ENCODE measurements at places on chromosomes 4 and X.

DNA sequence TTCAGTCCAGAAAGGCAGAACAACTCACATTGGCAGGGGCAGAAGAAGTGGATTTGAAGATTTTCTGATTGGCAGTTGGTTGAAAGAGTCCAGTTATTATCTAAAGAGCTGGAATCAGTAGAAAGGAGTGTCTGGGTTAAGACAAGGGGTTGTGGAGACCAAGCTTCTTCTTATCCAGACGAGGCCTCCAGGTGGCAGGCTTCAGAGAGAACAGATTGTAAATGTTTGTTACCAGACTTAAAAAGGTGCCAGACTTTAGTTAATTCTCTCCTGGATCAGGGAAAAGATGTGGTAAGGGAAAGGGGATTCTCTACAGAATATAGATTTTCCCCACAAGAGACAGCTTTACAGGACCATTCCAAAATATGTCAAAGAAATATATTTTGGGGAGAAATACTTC, 36.7 kb upstream of the TLR3 start:
- DNase-seq = no peak

DNA sequence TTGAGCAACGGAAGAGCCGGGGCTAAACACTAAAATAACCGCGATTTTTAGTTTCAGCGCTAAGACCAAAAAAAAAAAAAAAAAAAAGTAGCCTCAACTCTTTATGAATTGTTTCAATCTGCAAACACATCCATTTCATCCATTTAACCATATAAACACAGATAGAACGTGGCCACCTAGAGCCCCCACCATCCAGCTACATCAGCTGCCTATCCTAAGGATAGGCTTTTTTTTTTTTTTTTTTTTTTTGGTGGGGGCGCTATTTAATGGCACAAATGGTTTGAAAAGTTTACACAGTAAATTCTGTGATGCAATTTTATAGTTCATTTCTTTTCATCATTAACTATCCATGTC, 492 bp upstream of the HDAC8 start:
- DNase-seq = no peak

DNA sequence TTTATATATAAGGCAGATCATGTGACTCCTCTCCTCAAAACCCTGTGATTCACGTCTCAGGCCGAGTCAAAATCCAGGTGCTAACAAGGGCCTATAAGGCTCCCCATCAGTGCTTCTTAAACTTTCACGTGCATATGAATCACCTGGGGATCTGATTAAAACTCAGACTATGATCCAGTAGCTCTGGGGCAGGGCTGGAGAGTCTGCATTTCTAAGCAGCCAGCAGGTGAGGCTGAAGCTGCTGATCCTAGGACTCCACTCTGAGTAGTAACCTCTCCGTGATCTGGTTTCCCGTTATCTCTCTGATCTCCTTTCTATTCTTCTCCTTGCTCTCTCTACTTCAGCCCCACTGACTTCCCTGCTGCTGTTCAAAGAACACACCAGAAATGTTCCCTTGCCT, 252.4 kb upstream of the RPS6KA3 start:
- DNase-seq = no peak

DNA sequence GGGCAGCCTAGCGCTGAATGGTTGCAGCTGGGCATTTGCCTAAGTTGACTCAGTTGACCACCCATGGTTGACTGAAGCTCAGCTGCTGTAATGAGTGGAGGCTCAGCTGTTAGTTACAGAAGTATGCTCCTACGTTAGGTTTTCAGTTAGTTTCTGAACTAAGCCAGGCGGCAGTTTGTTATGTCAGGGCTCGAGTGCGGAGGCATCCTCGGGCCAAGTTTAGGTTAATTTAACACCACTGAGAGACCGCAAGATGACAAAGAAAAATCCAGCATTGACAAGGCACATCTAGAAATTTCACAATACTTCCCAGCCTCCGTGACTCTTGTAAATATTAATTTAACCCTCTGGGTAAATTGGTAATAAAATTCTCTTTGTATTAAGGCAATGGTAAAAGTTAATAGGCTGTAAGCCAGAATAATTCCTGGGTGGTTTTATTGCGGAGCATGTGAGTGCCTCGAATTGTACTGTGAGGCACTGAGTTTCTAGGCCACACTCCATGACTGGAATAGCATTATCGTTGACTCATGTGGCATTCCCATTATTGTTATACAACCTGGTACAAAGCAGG, 33.1 kb upstream of the CDKN2AIP start:
- no peak for DNase-seq

DNA sequence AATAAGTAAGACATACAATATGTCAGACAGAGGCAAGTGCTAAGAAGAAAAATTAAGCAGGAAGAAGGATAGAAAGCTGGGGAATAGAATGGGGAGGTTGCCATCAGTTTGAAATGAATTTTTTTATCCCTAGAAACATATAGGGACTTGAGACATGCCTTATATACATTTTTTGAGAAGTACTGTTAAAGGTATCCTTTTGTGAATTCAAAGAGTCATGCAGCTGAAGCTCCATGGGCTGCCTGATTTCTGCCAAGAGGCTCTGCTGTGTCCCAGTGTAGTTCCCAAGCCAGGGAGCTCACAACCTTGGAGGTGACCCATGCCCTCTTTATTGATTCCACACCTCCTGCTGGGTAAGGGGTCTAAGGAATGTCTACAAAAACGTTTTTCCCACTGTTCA, 564.6 kb upstream of the DIPK2B start:
- no peak for DNase-seq

DNA sequence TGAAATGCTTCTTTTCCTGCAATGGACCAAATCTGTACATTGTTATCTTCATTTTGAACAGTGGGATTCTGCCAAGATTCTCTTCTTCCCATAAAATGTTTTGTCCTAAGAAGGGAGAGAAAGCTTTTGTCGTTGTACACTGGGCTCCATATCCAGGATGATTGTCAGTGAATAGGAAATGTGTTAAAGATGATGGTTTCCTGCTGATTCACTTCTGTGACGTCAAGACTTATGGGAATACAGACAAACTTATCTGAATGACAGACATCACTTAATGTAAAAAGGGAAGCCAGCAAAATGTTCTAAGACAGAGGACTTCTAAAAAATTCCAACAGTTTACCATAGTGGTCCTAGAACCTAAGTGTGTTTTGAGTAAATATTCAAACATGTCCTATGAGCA, 53.7 kb upstream of the HPF1 start:
- no peak for DNase-seq

- no peak for DNase-seq
Observed at GRCh38 chrX:147914591-147914990, 2.9 kb downstream of the FMR1 start.

DNA sequence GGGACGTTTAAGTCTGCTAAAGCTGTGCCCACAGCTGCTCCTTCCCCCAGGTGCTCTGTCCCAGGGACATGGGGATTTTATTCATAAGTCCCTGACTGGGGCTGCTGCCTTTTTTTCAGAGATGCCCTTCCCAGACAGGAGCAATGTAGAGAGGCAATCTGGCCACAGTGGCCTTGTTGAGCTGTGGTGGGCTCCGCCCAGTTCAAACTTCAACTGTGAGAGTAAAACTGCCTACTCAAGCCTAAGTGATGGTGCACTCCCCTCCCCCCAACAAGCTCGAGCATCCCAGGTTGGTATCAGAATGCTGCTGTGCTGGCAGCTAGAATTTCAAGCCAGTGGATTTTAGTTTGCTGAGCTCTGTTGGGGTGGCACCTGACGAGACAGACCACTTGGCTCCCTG, 1371.4 kb downstream of the ADGRL3 start:
- DNase-seq = no peak

GRCh38 chrX:151536571-151536970, 26.9 kb upstream of the PASD1 start:
- no peak for DNase-seq

DNA sequence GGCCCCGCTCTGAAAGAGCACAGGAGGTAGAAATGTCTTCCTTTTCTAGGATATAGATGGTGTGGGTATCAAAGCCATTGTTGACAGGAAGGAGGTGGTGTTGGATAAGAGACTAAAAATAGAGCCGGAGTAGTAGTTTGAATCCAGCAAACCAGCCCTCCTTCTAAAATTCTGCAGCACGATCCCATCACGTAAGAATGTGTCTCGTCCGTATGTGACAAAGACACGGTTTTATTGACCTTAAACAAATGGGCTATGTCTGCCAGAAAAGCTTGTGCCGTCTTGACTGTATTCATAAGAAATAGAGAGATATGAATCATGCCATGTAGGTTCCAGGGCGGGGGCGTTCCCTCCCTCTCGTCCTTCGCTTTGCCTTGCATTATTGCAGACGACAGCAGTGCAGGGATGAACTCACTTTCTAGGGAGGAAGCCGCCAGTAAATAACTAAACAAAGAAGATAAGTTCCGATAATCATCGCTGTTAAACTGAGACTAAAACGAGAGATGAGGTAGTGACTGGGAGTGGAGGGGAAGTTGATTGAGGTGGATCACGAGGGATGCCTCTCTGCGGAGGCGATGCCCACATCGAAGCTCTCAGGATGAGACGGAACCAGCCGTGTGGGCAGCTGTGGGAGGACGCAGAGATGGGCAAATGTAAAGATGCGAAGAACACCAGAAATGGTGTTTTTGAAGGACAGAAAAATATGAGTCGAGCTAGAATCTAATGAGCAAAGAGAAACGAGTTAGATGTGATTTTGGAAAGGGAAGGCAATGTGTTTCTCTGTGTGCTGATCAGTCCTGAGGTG, 3.4 kb downstream of the TENM3 start:
- DNase-seq = no peak

- no peak for DNase-seq
Observed at GRCh38 chrX:96435378-96436035, 249.1 kb upstream of the DIAPH2 start.

- DNase-seq = peak; percentile 75
Observed at GRCh38 chrX:71128915-71129765, 10.7 kb downstream of the MED12 start.

DNA sequence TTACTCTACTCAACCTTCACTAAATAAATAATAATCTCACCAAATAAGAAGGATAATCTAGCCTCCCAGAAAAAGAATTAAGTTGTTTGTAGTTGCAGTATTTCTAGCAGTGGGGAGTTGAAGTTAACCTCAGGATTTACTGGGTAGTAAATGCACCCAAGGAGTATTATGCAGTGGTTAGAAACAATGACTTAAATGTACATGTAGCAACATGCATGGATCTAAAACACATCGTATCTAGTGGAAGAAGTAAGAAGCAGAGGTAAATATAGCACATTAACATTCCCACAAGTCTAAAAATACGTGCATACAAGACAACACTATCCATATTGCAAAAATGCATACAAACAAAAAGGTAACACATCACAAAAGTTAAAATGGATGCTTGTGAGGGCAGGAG, 44.2 kb upstream of the SMAD1 start:
- DNase-seq = no peak

GRCh38 chr4:71290476-71290875, 48.3 kb upstream of the SLC4A4 start:
- DNase-seq = no peak

- no peak for DNase-seq
Observed at GRCh38 chr4:70508801-70509200, 9.6 kb upstream of the AMTN start.

DNA sequence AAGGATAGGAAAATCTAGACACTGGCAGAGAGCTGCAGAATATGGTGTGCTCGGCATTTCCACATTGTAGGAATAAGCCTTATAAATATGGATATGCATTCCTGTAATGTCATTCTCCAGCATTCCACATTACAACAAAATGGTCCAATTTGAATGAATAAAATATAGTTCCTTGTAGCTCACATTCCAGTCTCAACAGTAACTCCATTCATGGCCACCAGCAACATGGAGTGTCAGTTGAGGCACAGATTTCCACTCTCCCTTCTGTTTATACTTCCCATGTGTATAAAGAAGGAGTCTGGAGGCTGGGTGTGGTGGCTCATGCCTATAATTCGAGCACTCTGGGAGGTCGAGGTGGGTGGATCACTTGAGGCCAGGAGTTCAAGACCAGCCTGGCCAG, 84.5 kb downstream of the AASDH start:
- DNase-seq = no peak

GRCh38 chrX:17654116-17654515, 83.2 kb upstream of the SCML1 start:
- DNase-seq = no peak

DNA sequence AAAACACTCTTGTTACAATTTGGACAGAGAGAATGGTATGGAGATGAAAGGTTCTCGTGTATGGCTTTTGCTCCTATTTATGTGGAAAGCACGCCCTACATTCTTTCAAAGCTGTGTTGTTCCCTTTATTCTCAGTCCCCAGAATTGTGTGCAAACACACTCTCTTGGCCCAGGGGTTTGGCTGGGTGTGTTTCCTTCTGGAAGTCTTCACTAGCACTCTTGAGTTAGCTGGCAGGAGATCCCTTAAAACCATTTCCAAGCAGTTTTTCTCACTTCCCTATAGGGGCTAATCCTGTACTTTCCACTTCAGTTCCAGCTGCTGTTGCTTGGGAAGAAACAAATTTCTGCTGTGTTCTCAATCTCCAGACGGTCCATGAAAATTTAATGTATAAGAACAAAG, 35.1 kb downstream of the FHL1 start:
- DNase-seq = no peak
